Right hindlimb (tissue), 1 donor: ENCODE measurements at places on chromosomes 12 and 14.

GRCh38 chr14:99326041-99326710 lies 54.2 kb upstream of the BCL11B start:
- no peak for DNase-seq

GRCh38 chr14:22482085-22482694 lies 106.8 kb downstream of the DAD1 start:
- DNase-seq = no peak

GRCh38 chr12:124028555-124028925 lies 55.5 kb downstream of the ZNF664 start:
- no peak for DNase-seq

DNA sequence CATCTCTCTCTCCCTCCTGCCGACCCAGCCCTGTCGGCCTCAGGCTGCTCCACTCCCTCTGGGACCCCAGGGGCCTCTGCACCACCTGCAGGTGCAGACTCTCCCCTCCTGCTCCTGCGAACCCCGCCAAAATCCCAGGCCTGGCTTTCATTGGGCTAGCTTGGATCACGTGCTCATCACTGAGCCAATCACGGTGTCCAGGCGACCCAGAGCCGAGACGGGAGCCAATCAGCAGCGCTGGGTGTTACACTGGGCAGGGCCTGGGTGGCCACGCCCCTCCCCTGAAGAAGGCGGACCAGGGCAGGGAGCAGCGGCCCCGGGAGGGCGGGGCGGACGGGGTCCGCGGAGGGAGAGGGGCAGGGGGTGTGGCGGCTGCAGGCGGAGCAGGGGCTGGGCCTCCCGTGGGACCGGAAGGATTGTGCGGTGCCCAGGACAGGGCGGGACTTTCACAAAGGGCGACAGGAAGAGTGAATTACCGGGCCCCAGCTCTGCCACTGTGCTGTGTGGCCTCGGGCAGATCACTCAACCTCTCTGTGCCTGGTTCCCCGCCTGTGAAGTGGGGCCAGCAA lies 66.6 kb upstream of the FBRSL1 start:
- DNase-seq = no peak

DNA sequence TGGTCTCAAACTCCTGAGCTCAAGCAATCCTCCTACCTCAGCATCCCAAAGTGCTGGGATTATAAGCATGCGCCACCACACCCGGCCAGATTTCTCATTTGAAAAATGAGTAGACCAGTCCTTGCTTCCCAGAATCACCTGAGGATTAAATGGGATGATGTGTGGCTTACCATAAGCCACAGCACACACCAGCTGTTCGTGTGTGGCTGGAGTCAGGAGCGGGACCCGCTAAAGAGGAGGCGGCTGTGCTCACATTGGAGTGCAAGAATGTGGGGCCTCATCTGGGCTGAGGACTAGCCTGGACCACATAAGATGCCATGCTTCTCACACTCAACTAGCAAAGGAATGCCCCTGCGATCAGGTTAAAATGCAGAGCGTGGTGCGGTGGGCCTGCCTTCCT lies 6.7 kb upstream of the ALDH2 start:
- DNase-seq = no peak

GRCh38 chr12:131618701-131619100 lies 92.2 kb upstream of the SFSWAP start:
- DNase-seq = no peak

GRCh38 chr12:84877340-84877739 lies 35.3 kb downstream of the SLC6A15 start:
- no peak for DNase-seq

DNA sequence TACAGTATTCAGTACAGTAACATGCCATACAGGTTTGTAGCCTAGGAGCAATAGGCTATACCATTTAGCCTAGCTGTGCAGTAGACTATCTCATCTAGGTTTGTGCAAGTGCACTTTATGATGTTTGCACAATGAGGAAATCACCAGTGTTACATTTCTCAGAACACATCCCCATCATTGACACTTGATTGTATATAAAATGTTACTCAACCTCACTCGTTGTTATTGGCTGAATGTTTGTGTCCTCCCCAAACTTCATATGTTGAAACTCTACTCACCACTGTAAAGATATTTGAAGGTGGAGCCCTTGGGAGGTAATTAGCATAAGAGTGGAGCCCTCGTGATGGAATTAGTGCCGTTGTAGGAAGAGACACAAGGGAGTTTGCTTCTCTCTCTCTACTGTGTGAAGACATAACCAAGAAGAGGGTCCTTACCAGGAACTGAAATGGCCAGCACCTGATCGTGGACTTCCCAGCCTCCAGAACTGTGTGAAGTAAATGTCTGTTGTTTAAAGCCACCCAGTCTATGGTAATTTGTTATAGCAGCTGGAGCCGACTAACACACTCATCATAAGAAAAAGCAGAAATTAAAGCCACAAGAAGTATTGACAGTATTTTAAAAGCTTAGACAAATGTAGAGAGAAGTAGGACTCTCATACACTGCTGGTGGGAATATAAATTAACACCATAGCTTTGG lies 3.2 kb upstream of the MED13L start:
- DNase-seq = no peak

DNA sequence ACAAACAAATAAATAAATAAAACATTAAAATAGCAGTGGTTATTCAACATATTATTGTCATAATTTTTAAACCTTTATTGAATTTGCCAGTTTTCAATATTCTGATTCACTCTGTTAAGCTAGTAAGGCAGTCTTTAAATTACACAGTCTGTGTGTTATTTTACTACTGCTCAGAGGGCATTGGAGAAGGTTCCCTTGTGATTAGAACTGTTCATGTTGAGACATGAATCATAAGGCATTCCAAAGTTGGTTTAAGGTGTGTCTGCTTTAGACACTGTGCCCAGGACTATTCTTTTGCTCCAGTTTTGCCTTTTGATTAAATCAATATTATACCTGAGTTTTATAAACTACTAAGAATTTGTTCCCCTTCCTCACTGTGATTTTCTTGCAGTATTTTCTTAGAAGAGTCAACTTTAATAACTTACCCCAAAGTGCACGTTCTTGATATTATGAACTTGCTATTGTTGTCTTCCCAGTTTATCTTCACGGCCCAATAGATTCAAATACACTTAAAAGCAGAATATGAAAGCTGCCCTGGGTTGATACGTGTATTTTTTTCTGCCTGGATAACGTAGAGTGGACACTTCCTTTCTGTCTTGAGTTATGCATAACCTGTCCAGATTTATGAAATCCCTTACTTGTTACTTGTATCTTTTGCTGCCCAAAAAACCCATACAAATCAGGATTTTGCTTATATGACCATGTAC lies 105.3 kb upstream of the BCAT1 start:
- DNase-seq = no peak

DNA sequence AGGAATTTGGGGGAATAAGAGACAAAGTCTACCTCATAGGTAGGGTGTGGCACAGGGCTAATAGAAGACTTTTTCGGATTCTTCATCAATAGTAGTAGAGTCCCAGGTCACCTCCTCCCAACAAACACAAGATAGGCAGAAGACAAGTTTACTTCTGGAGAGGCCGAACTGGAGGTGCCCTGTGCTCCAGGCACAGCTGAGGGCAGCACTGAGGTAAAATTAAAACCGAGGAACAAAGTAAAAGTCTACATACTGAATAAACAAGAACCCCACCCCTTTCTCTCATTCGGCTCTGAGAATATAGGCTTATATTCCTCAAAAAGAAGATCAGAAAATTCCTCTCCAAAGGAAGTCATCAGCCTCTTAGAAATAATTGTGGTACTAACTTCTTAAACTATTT lies 161.5 kb downstream of the SEC23A start:
- no peak for DNase-seq

DNA sequence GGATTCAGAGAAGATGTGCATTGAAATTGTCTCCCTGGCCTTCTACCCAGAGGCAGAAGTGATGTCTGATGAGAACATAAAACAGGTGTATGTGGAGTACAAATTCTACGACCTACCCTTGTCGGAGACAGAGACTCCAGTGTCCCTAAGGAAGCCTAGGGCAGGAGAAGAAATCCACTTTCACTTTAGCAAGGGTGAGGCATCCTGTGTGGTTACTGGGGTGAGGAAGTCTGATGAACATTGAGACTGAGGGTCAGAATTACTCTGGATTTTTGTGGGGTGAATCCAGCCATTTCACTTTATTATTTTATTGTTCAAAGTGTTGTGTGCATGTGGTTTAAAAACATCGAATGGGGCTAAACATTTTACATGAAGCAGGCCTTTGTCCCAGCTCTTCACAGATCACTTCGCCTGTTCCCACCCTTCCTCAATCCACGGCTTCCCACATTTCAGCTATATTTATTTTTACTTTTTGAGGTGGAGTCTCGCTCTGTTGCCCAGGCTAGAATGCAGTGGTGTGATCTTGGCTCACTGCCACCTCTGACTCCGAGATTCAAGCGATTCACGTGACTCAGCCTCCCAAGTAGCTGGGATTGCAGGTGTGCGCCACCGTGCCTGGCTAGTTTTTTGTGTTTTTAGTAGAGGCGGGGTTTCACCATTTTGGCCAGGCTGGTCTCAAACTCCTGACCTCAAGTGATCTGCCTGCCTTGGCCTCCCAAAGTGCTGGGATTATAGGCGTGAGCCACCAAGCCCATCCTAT lies 40.6 kb downstream of the SUPT16H start:
- no peak for DNase-seq

GRCh38 chr14:20714593-20715250 lies 26.2 kb downstream of the ANG start:
- no peak for DNase-seq

GRCh38 chr12:131738196-131738595 lies 27.3 kb downstream of the SFSWAP start:
- DNase-seq = no peak

GRCh38 chr14:95490727-95491451 lies 25.6 kb downstream of the SYNE3 start:
- DNase-seq = no peak

- DNase-seq = no peak
Measured at GRCh38 chr12:57693317-57693658, 644 bp upstream of the OS9 start.

GRCh38 chr12:123096182-123096581 lies 54.7 kb downstream of the PITPNM2 start:
- no peak for DNase-seq

GRCh38 chr14:61644175-61644574 lies 51.1 kb upstream of the HIF1A start:
- no peak for DNase-seq

DNA sequence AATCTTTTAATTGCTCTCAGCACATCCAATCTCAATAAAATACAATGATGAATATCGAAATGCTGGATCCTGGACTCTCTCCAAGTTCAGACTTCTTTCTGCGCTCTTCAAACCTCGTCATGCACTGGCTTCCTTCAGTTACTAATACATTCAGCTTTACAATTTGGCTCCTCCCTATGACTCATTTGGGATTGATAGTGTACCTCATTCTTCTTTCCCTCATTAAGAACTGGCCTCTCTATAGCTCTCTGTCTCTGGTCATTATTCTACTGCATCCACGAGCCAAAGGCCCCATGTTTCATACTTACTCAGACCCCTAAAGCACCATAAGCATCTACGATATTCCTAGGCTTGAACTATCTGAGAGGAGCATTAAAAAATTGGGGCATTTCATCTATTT lies 4.9 kb downstream of the TSPAN8 start:
- no peak for DNase-seq

- DNase-seq = no peak
Measured at GRCh38 chr12:97767347-97767746, 304.7 kb downstream of the RMST start.

GRCh38 chr12:108115123-108116121 lies 13.7 kb upstream of the WSCD2 start:
- no peak for DNase-seq

DNA sequence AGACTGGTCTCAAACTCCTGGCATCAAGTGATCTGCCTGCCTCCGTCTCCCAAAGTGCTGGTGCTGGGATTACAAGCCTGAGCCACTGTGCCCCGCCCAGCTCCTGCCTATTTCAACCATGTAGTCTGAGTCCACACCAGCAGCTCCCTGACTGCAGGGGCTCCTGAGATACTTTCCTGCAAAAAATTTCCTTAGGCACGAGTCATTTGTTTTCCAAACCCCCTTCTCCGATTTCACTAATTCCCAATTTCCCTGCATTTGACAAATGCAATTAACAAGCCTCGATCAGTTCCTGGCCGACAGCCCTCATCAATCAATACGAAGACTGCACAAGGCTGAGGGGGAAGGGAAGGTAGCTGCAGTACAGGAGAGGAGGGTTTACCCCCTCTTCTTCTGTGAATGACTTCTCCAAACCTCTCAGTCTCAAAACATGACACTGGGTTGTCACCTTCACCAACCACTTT lies 10.1 kb downstream of the PSMB5 start:
- DNase-seq = no peak

DNA sequence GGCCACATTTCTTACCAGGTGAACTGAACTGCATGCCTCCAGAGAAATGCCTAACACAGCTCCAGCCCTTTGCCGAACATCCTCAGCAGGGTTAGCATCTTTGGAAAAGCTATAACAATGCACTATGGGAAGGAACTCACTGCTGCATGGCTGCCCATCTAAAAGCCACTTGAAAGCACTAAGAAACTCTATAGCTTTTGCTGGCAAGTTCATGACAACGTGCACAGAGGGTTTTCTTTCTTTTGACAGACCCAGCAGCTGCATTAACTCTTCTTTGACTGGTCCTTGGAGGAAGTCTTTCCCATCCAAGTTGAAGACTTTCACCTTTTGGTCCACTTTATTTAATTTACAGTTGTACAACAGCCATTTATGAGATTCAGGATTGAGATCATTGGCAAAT lies 5.3 kb downstream of the TRMT5 start:
- no peak for DNase-seq

- DNase-seq = no peak
Measured at GRCh38 chr14:93269341-93270068, 62.4 kb downstream of the UBR7 start.

GRCh38 chr14:20617138-20618003 lies 24.1 kb downstream of the OR6S1 start:
- DNase-seq = no peak

DNA sequence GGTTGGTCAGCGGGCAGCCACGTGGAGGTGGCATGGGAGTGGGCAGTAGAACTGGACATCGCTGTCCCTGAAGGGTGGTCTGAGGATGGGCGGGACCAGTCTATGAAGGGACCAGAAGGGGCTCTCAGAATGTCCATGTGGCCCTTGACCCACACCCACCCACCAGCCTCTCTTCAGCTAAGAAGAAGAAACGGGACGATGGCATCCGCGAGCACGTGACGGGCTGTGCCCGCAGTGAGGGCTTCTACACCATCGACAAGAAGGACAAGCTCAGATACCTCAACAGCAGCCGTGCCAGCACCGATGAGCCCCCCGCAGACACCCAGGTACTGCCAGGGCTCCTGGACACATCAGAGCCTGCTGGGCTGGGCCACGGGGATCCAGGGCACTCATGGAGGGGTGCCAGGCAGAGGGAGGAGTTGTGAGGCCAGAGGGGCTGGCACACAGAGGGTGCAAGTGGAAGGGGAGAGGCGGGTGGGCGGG lies 21.3 kb downstream of the SETD1B start:
- no peak for DNase-seq
